ENCODE measurements at places on chromosomes 3 and 15. TPM values are rescaled to one million over a fixed set of nuclear protein-coding genes. Genes with fewer than 3 reads are reported as not detected.
A peak's percentile ranks its signal among the peaks of the same experiment; 100 is the strongest.

DNA sequence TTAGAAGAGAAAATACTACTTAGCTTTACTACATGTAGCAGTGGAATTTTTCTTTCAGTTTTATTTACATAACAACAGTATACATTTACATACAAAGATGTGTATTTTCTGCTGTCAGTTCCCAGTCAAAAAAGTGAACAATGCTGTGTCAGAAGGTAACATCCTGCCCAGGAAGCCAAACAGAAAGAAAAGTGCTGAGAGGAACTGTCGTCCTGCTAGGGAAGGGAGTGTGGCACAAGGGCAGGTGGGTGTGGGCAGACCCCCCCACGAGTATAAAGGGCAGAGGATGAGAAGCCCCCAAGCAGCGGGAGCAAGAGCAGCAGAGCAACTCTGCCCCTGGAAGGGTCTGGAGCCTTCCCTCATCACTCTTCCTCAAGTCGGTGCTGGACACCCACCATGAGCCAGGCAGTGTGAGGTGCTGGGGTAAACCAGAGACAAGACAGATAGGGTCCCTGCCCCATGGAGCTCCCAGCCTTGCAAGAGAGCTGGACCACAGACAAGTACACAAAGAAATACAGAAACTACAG lies 39.7 kb downstream of the TBC1D2B start:
- H3K4me1 ChIP-seq = peaks cover 95% of the 10 kb centered on the region
- peak overlapping the region; percentile 92 for H3K27ac ChIP-seq

- no peaks in the 10 kb centered on the region for H3K36me3 ChIP-seq
- DNase-seq = no peak
- H3K27me3 ChIP-seq = peaks cover 2% of the 10 kb centered on the region
- no peak overlapping the region for H3K27ac ChIP-seq
- no peaks in the 10 kb centered on the region for H3K4me1 ChIP-seq
Observed at GRCh38 chr15:25947323-25948314, 84.5 kb upstream of the ATP10A start.

- H3K4me1 ChIP-seq = peaks cover 9% of the 10 kb centered on the region
- H3K27ac ChIP-seq = no peak overlapping the region
- H3K27me3 ChIP-seq = no peaks in the 10 kb centered on the region
- no peak overlapping the region for H3K4me3 ChIP-seq
- no peak for DNase-seq
- peaks cover 30% of the 10 kb centered on the region for H3K36me3 ChIP-seq
Observed at GRCh38 chr3:196408565-196409300, 23.5 kb downstream of the UBXN7 start.

DNA sequence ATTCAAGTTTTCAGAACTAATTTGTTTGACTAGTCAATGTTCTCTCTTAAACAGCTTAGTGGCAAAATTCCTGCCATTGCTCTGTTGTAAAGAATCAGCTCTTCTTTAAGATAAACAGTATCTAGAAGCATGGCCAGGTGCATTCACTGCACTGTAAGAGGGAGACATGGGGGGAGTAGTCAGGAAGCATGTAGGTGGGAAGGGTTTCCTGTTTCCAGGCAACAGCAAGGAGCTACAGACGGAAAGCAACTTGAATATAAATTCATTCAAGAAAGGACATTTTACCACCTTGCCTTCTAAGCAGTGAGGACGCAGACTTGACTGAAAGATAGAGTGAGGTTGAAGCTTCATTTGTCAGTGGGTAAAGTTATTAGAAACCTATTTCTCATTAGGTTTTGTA lies 55.3 kb downstream of the BBX start:
- no peaks in the 10 kb centered on the region for H3K36me3 ChIP-seq
- DNase-seq = no peak
- no peaks in the 10 kb centered on the region for H3K27me3 ChIP-seq

GRCh38 chr3:77147836-77148578 lies 108.1 kb downstream of the ROBO2 start:
- no peak overlapping the region for H3K27ac ChIP-seq
- H3K36me3 ChIP-seq = no peaks in the 10 kb centered on the region
- H3K4me1 ChIP-seq = no peaks in the 10 kb centered on the region
- no peak overlapping the region for H3K4me3 ChIP-seq
- DNase-seq = no peak
- no peaks in the 10 kb centered on the region for H3K27me3 ChIP-seq

DNA sequence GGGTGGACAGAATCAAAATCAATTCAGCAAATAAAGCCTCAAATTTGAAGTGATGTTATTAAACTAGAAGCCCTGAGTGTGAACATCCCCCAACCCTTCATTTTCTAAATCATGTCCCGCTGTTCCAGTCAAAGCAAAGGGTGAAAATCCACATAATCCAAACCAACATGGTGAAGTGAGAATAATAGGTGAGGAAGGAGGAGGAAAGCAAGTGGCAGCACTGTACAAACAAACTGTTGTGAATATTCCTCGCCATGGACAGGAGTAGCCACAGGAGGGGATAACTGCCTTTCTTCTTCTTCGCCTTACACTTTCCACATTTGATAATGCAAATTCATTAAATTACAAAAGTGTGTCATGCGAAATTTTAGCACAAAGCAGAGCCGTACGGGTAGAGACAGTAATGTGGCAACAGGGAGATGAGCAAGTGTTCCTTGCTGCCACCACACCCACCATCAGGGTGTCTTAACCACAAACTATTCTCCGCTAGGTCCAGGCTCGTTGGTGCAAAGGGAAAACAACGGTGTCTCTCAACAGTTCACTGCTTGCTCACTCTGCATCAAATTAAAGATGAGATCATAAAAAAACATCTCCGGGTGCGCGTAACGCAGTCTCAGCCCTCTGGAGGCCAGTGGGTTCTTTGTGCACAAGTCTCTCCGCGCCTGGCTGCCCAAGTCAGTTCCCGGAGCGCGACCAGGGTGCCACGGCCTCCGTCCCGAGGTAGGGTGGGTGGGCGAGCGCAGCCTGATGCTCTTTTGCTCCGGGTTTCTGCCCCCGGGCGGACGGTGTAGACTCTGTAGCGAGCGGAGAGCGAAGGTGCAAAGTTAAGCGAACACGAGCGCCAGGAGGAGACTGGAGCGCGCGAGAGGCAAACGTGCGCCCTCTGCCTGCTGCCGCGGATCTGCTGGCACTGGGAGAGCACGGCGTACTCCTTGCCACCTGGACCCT lies 6.7 kb downstream of the EPHA3 start:
- peak overlapping the region; percentile 39 for H3K4me3 ChIP-seq
- no peak for DNase-seq
- H3K27ac ChIP-seq = no peak overlapping the region
- no peaks in the 10 kb centered on the region for H3K36me3 ChIP-seq

GRCh38 chr3:49519296-49519695 lies 35.0 kb upstream of the BSN start:
- H3K4me3 ChIP-seq = no peak overlapping the region
- no peaks in the 10 kb centered on the region for H3K27me3 ChIP-seq
- no peak overlapping the region for H3K27ac ChIP-seq
- peaks cover 12% of the 10 kb centered on the region for H3K36me3 ChIP-seq

DNA sequence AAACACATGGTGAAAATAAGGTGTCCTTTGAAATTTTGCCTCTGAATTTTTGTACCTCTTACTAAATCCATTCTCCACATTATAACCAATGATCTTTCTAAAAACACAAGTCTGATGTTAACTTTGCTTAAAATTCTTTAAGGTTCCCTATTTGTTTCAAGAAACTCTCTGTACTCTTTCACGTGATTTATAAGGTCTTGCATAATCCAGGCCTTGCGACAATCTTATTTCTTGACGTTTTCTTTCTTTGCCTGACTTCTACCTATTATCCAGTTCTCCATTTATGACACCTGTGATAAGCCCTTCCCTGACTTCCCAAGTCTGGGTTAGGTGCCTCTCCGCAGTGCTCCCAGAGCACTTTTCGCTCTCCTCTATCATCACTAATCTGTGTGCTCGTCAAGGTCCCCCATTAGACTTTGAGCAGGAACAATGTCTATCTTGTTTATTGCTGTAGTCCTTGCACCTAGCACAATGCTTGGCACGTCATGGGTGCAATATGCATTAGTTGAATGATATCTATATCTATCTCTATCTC lies 24.3 kb upstream of the KPNA1 start:
- no peak for DNase-seq
- H3K36me3 ChIP-seq = peaks cover 78% of the 10 kb centered on the region
- peaks cover 54% of the 10 kb centered on the region for H3K4me1 ChIP-seq
- no peak overlapping the region for H3K4me3 ChIP-seq
- H3K27me3 ChIP-seq = no peaks in the 10 kb centered on the region
- H3K27ac ChIP-seq = no peak overlapping the region

DNA sequence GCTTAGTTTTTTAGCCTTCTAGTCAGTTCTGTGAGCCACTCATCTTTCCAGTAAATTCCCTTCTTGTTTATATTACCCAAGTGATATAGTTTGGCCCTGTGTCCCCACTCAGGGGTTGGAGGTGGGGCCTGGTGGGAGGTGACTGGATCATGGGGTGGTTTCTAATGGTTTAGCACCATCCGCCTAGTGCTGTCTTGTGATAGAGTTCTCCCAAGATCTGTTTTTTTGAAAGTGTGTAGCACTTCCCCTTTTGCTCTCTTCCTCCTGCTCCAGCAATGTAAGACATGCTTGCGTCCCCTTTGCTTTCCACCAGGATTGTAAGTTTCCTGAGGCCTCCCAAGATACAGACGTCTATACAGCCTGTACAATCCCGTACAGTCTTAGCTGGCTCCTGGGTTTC lies 53.7 kb upstream of the INO80 start:
- no peaks in the 10 kb centered on the region for H3K4me1 ChIP-seq
- H3K36me3 ChIP-seq = no peaks in the 10 kb centered on the region
- H3K27me3 ChIP-seq = peaks cover 12% of the 10 kb centered on the region
- no peak overlapping the region for H3K4me3 ChIP-seq
- no peak overlapping the region for H3K27ac ChIP-seq
- DNase-seq = no peak

- no peaks in the 10 kb centered on the region for H3K36me3 ChIP-seq
- no peak for DNase-seq
- no peak overlapping the region for H3K4me3 ChIP-seq
- no peak overlapping the region for H3K27ac ChIP-seq
- H3K4me1 ChIP-seq = peaks cover 11% of the 10 kb centered on the region
Observed at GRCh38 chr3:184562878-184563560, 1.4 kb downstream of the EPHB3 start.

GRCh38 chr3:113615976-113616375 lies 80.5 kb downstream of the USF3 start:
- no peaks in the 10 kb centered on the region for H3K4me1 ChIP-seq
- no peaks in the 10 kb centered on the region for H3K27me3 ChIP-seq
- H3K4me3 ChIP-seq = no peak overlapping the region
- DNase-seq = no peak

DNA sequence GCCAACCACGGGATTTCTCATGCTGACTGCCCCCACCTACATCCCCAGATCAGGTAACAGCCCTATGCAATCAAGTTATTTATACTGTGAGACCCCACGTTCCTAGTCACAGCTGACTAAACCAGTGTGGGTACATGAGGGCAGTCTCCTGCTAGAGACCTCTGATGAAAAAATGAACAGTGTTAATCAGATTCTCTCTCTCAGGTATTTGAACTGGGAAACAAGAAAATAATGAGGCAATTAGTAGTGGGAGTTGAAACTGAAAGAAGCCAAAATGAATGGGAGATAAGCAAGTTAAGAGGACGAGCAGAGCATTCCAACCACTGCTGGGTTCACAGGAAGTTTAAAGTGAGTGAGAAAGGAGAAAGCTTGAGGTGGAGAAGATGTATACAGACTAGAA lies 98.5 kb upstream of the MYO5C start:
- no peaks in the 10 kb centered on the region for H3K27me3 ChIP-seq
- DNase-seq = no peak
- peaks cover 4% of the 10 kb centered on the region for H3K4me1 ChIP-seq
- H3K36me3 ChIP-seq = peaks cover 21% of the 10 kb centered on the region
- no peak overlapping the region for H3K4me3 ChIP-seq

DNA sequence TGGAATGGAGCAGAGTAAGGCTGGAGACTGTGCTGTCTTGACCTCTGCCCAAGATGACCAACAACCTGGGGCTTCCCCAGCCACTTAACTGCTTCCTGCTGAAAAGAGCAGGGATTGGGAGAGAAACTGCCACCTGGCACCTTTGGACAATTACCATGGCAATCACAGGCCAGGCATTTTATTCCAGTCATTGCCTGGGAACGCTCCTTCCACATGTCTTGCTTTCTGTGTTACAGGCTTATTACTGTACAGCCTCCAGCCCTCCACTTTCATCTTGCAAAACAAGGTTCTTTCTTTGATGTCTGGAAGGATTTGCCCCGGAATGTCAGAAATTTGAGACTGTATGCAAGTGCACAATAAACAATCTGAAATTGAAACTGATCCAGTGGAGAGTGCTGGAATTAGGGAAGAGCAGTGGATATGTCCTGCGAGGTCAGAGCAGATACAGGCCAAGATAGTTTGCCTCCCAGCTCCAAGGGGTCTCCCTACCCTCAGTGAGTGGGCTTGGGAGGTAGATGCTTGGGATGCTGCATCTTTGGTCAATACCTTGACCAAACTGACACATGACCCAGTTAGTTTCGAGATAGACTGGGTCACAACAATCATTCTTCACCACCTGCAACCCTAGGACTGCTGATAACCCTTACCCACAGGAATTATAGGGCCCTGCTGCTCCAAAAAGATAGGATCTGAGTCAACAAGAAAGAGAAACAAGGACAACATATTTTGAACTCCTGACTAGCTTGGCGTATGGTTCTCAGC lies 2.7 kb downstream of the PPP1R14D start:
- DNase-seq = no peak
- H3K4me3 ChIP-seq = no peak overlapping the region
- peaks cover 4% of the 10 kb centered on the region for H3K4me1 ChIP-seq
- no peaks in the 10 kb centered on the region for H3K36me3 ChIP-seq

- no peaks in the 10 kb centered on the region for H3K27me3 ChIP-seq
- H3K4me1 ChIP-seq = no peaks in the 10 kb centered on the region
- H3K27ac ChIP-seq = no peak overlapping the region
- no peak for DNase-seq
Observed at GRCh38 chr3:55128225-55128823, 200.5 kb upstream of the LRTM1 start.

GRCh38 chr3:100537646-100538338 lies 45.4 kb downstream of the TMEM45A start:
- no peak overlapping the region for H3K4me3 ChIP-seq
- peaks cover 8% of the 10 kb centered on the region for H3K27me3 ChIP-seq
- no peak for DNase-seq
- H3K27ac ChIP-seq = no peak overlapping the region
- no peaks in the 10 kb centered on the region for H3K4me1 ChIP-seq

The APOD gene
- 9.3 TPM for total RNA-seq

The SLC6A6 gene
- total RNA-seq = 64.6 TPM

The CLDN16 gene
- not detected for total RNA-seq

The PLSCR4 gene
- not detected for total RNA-seq

The PHLDB2 gene
- 4.4 TPM for total RNA-seq

The GOLGA8J gene
- 1.1 TPM for total RNA-seq

The ECE2 gene
- not detected for total RNA-seq

The ITPKA gene
- not detected for total RNA-seq

The FBXO40 gene
- not detected for total RNA-seq

The SNX4 gene
- total RNA-seq = 33.0 TPM

The BBS4 gene
- 13.1 TPM for total RNA-seq

Data from activated CD8-positive, alpha-beta memory T cell treated with anti-CD3 and anti-CD28 coated beads, Interleukin-2, amount 10 ng/mL, durations not matched to agents 7 days and 5 days (primary cell).